ENCODE measurements at places on chromosomes 7 and 10.

DNA sequence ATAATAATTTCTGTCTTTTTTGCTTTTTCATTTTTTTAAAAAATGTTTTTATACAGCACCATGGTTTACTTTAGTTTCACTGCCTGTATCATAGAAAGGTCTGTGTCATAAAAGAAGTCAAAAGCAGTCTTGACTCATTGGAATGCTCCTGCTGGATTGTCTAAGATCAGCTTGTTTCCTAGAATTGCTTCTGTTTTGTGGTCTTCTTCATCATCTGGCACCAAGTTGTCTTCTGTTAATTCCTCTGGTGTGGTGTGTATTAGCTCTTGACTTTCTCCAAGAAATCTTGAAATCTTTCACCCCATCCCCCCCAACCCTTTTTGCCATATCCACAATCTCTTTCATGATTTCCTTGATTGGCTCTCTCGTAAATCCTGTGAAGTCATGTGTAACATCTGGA lies 250.3 kb upstream of the CXCL12 start:
- DNase-seq = no peak

DNA sequence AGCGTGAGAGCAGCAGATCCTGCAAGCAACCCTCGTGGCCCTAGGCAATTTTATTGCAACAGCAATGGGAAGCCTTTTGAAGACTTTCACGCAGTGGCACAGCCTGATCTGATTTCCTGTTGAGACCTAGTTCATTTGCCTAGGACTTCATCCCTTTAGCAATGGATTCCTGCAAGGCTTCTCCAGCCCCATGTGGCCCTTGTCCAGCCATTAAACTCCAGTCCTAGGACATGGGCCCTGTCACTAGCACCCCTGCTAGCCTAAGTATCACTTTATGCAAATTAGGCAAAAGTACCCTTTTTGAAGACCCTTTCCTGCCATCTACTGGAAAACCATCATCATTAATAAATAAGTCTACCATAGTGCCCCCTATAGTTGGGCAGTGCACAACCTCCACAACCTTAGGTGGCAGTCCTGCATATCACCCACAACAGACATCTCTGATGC lies 379.4 kb downstream of the GALNT17 start:
- DNase-seq = no peak

- no peak for DNase-seq
Measured at GRCh38 chr7:145030754-145031153, 194.9 kb upstream of the TPK1 start.

GRCh38 chr10:124602121-124602561 lies 140.5 kb downstream of the LHPP start:
- no peak for DNase-seq

GRCh38 chr7:20786049-20786412 lies 655 bp downstream of the SP8 start:
- DNase-seq = no peak

DNA sequence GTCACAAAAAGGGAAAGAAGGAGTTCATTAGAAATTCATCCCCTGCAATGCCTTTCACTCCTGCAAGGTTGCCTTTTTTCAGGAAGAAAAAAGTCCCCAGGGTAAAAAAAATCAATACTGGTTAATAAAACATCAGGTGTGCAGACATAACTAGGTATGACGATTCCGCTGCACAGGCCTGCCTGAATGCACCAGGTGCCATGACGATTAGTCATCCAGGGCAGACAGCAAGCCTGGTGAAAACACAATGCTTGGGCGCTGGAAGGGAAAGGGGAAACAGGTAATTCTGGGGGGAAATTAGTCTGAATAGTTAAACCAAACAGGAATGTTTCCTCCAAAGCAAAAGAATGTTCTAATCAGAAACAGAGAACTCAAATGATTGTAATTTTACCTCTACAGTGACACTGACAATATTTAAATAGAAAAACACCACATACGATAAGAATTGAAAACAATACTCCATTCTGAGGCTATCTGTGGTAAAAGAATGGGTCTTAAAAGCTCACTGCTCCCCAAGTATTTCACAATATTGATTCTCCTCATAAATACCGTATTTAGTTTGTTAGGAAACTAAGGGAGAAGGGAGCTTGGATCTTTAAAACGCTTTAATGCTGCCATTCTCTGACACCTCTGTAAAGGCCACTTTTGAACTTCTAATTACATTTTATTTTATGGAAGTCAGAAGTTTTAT lies 45.2 kb downstream of the VPS41 start:
- no peak for DNase-seq

DNA sequence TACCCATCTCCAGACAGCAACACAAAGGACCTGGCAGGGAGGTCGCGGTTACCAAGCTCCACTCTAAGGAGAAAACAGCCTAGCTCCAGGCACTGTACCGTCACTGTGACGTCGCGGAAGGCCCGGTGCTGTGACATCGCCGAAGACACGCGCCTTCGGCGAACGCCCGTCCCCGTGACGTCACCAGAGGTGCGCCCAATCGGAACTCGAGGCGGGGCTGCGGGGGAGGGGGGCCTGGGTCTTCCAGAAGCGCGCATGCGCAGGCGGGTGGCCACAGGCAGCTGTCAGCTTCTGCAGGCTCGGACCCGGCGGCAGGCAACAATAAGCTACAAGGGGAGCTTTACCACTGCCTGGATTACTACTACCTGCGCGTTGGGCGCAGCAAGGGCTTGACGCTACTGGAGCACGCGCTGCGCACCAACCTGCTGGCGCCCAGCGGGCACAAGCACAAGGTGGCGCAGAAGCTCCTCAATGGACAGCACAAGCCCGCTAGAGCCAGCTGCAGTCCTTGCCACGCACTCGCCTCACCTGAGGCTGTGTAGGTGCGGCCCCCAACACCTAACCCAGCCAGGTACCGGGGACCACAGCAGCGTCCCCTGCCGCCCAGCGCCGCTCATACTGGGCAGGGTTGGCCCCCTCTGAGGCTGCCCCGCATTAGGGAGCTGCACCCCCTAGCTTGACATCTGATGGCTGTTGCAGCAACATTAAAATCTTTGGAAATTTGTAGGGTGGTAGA lies 208.4 kb downstream of the TPST1 start:
- peak; percentile 88 for DNase-seq

- DNase-seq = no peak
Measured at GRCh38 chr7:156545979-156546378, 94.6 kb upstream of the RNF32 start.

GRCh38 chr7:100430493-100431285 lies 1.1 kb downstream of the MEPCE start:
- DNase-seq = no peak

- DNase-seq = no peak
Measured at GRCh38 chr7:82521906-82522445, 78.4 kb upstream of the CACNA2D1 start.

DNA sequence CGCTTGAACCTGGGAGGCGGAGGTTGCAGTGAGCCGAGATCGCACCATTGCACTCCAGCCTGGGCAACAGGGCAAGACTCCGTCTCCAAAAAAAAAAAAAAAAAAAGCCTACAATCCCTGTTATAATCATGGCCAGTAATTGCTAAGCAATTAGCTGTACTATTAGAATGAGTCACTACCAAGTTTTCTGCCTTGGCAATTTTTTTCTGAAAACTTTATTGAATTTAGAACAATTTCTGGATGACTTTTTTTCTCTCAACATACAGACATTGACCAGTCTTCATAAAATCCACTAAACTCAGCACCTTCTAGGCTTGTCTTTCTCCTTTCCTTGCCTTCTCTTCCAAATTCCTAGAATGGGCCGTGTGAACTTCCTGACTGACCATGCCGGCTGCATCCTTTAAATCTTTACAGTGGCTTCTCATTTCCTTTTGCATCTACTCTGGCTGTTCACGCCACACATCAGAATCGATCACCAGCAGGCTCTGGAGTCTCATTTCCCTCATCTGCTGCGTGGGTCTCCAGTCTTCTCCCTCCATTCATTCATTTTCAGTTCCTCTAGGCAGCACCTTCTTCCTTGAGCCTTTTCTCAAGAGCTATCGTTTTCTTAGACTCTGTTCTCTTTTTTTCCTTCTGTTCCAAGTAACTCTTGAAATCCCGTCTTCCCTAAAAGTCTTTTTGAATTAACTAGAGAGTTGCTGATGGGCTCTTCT lies 107.9 kb downstream of the KAT6B start:
- DNase-seq = no peak

DNA sequence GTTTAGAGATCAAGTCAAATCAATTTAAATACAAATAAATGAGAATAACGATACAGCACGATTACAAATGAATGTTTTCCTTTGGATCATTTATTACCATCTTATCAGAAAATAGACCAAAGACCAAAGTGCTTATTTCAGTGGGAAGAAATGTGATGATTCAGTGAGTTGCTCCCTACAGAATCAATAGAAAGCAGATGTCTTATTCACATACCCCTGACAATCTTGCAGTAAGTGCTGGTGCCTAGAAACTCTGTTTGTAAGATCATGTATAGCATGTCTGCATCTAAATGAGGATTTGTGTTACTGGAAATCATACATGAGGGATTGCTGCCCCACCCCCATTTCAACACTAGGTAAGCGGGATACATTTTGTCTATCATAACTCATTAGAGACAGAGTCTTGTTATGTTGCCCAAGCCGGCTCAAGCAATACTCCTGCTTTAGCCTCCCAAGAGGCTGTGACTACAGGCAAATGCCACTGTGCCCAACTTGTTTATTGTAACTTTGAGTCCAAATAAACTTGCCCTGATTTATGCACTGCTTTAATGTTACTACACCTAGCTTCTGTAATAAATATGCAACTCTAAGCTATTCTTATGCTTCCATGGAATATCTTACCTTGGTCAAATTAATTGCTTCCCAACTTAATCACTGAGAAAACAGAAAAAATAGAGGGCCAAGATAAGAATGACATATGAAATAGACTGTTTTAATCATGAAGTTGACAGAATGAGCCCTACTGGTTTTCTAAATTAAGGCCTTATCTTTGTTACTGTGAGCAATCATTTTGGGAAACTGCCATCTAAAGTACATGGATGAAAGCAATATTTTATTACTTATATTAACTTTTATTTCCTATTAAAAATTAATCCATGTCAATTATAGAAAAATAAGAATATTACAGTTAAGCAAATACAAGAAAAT lies 82.5 kb downstream of the AHR start:
- DNase-seq = no peak

GRCh38 chr10:35925493-35925892 lies 283.4 kb upstream of the FZD8 start:
- no peak for DNase-seq

DNA sequence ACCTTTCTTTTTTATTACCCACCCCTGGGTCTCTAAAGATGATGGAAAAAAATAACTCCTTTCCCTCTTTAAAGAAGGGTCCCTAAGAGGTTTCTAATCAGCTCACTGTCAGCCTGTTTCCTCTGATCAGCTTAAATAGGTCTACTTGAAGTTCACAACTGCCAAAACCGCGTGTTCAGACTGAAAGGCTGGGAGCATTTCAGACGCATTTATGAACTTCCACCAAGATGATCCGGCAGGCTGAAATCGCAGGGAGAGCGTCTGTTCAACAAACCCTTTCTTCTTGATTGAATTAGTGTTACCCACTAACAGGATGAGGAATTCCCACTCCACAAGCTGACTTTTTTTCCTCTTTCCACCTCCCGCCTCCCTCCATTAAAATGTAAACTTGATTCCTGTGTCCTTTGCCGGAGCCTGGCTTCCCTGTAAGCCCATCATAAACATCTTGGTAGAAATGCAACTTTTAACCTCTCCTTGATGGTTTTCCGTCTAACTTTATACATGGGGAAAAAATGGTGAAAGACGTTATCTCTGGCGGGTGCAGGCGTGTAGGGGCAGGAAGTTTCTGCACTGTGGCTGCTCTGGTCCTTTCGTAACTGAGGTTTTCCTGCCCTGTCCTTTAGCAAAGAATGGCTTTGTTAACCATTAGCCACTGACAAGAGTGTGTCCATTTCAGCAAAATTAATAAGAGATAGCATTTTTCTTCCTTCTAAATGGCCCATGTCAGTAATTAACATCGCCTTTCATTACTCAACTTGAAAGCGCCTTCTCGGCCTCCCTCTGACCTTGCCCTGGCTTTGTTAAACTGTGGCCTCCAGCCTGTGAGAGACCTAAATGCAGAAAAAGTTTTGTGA lies 130.7 kb downstream of the BAMBI start:
- no peak for DNase-seq

DNA sequence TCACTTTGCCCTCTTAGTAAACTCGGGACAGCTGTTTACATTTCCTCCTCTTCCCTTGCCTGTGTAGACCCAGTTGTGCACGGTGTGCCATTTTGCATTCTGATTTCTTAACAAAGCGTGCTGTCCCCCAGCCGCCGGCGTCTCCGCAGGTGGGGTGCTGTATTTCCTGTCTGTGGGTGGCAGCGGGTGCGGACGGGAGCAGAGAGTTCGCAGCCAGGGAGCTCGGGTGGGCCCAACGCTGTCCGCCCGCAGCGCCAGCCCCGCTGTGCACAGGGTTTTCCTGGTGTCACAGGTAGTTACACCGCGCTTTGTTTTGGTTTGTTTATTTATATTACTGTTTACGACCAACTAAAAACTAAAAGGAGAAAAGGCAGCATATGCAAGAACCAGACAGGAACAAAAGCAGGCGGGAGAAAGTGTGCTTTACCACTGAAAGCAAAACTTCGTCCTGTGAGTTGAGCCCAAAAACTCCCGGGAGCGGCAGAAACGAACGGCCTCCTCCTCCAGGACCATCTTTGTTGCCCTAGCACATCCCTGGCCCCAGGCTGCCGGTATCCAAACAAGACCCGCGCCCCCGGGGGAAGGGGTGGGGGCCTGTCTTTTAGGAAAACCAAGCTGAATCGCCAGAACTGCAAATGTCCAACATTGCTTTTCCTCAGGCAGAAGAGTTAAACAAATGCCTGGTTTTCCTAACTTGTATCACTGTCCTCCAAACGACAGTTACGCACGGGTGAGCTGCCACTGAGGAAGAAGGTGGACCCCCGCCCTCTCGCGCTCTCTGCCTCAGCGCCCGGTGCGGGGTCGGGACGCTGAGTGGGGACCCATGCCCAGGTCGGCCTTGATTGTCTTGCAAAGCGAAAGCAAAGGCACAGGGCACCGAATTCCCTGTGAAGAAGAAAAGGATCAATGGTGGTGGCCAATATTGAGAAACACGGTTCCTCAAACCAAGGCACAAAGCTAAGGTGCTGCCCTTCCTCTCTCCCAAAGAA lies 45.9 kb upstream of the DRGX start:
- DNase-seq = no peak

DNA sequence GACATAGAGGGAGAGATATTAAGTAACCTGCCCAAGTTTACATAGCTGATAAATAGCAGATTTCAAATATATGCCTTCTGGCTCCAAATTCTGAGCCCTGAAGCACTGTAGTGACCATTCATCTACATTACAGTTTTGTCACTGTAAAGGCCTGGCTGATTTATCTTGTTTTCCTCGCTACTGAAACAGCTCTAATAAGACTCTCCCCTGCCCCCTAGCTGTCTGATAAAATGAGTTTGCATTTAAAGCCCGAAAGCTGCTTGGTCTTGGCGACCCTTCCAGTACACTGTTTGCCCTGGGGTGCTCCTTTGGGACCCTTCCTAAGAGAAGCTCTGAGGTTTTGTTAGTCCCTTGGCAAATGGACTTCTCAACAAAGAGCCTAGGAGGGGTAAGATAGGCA lies 59.7 kb upstream of the RAB11FIP2 start:
- DNase-seq = no peak

DNA sequence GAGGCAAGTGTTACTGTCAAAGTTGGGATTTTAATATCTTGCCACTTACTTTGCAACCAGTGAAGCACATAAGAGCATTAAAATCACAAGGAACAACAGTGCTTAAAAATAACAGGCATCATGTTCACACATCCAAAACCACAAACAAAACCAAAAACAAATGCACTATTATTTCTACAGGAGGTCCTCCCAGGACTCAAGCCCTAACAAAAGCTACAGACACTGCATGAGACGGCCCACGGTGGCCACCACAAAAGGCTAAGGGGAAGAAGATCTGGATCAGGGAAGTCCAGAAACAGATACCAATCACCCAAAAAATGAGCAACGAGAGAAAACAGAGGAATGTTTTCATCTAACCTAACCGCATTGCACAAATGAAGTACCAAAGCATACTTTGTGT lies 158.4 kb downstream of the ZMYND11 start:
- DNase-seq = no peak

Data from 8988T (cell line).